ENCODE measurements at places on chromosomes 7 and 10.

DNA sequence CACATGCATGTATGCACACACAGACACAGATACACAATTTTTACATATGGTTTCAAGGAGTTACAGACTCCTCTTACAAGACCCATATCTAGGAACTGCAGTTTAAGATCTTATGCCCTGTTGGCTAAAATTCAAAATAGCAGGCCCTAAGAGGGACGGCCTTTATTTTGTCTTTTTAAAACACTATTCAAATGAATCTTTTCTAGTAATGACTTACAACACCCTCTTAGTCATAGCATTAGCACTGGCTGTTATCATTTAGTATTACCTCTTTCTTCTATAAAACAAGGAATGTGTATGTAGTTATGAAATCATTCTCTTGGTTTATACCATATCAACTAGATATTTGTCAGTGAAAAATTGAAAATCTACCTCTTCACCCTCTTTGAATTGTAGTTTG lies 15.3 kb downstream of the PAPSS2 start:
- DNase-seq, result no peak

- no peak for DNase-seq
These were observed 20.4 kb upstream of the HILPDA start for GRCh38 chr7:128435327-128435686.

- DNase-seq, result no peak
These were observed 53.9 kb upstream of the LYZL2 start for GRCh38 chr10:30683496-30683895.

DNA sequence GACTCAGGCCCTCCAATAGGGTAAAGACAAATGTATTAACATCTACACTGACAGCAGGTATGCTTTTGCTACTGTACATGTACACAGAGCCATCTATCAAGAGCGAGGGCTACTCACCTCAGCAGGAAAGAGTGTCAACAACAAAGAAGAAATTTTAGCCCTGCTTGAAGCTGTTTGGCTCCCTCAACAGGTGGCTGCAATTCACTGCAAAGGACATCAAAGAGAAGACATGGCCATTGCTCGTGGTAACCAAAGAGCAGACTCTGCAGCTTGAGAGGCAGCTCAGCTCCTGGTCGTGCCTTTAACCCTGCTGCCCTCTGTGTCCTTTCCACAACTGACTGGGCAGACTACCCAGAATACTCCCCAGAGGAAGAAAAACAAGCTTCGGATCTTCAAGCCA lies 5.1 kb downstream of the AKR1B15 start:
- no peak for DNase-seq

DNA sequence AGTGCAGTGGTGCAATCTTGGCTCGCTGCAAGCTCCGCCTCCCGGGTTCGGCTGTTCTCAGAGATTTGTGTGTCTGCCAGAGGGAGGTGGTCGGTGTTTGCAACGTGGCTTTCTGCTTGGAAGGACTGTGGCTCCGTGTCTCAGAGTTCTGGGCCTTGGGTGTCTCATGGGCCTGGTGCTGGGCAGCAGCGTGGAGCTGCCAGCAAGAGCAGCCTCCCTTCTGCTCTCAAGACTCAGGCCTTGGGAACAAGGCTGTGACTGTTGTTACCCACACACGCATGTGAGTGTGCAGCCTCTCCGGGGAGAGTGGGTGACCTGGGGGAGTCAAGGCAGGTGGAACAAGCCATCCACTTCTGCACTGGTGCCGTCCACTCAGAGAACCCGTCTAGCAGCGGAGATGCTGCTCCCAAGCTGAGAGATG lies 52.0 kb downstream of the VIPR2 start:
- no peak for DNase-seq

DNA sequence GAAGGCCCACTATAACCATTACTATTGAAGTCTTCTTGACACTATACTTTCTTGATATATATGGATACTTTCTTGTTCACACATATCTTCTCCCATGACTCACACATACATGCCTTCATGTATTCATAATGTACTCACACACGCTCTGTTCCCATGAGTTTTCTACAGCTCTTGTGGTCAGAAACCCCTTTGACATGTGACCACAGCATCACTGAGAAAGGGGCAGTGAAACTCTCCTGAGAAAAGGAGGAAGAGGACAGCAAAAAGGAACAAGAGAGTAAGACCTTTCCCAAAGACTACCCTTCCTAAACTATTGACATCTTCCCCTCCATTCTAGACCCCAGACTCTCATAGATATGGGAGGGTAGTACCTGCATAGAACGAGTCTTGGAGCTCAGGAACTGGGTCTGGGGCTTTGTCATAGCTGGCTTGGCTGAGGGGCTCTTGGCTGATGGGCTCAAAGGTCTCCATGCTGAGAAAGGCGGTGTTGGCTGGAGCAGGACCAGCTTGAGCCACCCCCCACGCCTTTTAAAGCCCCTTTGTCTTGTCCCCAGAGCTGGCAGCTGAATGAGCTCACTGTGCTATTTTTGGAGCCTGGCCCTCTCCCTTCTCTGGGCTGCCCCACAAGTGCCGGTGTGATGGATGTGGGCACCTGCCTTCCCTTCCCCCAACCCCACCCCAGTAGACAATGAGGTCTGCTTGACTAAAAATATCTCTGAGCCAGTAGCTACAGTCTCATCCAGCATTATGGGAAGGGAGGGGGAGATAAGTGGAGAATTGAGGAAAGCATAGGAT lies 5.1 kb downstream of the SYNPO2L start:
- DNase-seq, result no peak

DNA sequence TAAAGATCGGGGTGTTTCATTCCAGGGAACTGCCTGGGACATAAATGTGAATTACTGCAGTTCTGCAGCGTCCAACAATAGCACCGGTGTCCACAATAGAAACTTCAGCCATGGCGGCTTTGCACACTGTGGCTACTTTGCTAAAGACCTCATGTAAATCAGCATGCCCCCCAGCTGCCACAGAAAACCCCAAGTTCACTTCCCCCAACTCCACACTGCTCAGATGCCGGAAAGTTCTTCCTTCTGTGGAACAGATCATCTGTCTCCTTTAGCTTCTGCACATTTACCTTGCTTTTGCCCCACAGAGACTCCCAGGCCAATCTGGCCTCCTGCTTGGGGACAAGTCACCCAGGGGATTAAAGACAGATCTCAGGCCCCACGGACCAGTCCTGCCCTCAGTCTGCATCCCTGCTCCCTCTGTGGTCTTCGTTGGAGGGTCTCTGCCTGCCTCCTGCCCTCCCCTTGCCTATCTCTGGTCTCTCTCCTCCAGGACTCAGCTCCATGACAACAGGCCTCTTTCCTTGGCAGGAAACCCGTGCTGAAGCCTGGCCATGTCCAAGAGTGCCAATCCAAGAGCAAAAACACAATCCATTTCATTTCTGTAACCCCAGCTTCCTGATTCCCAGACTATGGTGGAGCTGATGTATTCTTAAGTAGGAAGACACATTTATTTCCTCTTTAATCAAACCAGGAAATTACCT lies 403.2 kb downstream of the RPS24 start:
- no peak for DNase-seq

- DNase-seq, result no peak
These were observed 336.2 kb downstream of the WDR11 start for GRCh38 chr10:121187391-121187790.

GRCh38 chr7:131336956-131337355 lies 9.3 kb downstream of the MKLN1 start:
- DNase-seq, result no peak

- DNase-seq, result no peak
These were observed 105.4 kb upstream of the BTBD16 start for GRCh38 chr10:122165484-122166276.

GRCh38 chr10:132749371-132749795 lies 36.6 kb downstream of the NKX6-2 start:
- no peak for DNase-seq

- no peak for DNase-seq
These were observed 190.5 kb upstream of the NRP1 start for GRCh38 chr10:33524966-33525365.

DNA sequence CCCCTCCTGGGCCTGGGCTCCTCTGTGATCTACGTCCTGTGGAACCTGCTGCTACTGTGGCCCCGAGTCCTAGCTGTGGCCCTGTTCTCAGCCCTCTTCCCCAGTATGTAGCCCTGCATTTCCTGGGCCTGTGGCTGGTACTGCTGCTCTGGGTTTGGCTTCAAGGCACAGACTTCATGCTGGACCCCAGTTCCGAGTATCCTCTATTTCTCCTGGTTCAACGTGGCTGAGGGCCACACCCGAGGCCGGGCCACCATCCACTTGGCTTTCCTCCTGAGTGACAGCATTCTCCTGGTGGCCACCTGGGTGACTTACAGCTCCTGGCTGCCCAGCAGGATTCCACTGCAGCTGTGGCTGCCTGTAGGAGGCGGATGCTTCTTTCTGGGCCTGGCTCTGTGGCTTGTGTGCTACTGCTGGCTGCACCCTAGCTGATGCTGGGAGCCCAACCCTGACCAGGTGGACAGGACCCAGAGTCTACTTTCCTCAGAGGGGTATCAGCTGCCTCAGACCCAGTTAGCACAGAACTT lies 37.8 kb upstream of the MMD2 start:
- no peak for DNase-seq

DNA sequence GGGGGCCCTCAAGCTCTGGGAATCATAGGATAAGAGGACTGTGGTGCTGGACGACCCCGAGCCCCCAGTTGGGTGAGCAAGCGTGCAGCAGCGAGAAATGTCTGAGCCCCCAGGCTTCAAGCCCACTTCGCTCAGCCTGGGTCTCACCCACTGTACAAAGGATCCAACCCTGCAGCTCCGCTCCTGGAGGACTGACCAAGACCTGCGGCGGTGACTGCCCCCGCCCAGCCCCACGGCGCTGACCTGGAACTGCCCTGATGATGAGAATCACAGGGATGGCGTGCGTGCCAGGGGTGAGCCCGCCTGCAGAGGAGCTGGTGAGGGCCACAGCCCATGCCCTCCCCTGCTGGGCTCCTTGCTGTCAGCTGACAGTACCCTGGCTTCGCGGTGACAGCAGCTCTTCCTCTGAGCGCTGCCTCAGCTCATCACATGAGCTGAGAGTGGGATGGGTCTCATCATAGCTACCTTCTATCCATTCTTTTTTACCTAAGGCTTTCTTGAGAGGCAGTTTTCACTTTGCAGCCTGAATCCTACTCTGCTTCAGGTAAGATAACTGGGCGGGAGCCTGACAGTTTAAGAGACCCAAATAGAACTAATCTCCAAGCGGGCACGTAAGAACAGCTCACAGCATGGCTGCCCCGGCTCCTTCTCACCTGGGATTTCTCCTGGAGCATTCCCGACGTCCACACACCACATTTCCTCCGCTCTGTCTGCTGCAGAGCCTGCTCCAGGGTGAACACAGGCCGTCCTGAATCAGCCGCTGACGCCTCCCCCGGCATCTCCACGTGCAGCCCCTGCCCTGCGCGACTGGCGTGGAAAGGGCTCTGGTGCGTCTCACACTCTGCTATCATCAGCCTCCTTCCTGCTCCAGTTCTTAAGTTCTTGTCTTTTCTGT lies 329.9 kb downstream of the PTPRN2 start:
- DNase-seq, result no peak

DNA sequence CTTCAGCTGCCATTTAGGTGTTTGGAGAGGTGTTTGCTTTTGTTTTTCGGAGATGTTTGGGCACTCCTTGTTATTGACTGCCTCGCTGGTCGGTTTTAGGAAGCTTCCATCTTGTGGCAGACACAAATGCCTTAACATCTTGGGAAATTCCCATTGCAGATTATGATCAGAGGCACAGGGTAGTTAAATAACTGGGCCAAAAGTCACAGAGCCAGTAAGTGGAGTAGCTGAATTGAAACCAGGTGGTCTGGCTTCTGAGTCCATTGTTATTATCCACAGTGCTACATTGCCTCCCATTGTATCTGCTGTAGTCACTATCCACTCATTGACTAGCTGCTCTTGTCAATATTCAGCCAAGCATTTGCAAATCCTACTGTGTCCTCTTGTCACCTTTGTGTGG lies 138.2 kb upstream of the PLPP4 start:
- no peak for DNase-seq

DNA sequence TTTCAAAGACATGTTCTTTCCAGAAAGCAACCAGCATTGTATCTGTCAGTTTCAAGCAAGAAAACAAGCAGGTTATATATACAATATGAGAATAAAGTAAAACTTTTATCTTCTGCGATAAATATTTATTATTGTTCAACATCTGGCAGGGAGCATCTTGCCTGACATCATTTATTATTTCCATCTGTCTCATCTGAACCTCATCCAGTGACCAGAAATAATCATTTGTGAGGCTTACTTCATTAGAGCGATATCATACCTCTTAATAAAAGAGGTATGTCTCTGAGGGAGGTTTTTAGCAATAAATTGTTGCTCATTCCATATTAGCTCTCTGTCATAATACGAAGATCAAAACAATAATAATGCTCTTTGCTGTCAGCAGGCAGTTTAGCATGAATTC lies 226.1 kb downstream of the CDC14C start:
- no peak for DNase-seq

DNA sequence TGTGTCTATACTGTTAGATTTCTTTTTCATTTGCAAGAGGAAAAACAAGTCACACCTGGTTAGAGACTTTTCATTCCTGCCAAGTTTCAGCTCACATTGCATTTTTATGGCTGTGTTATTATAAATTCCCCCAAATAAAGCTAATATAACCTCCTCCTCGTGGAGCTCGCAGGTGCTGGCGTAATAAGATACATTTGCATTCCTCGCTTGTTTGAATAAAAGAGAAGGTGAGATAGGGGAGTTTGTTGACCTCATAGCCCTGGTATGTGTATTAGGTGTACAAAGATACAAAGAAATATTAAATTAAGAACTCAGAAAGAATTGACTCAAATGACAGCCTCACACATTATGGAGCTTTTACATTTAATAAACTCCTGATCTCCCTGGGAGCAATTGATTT lies 257.7 kb upstream of the SP8 start:
- no peak for DNase-seq

DNA sequence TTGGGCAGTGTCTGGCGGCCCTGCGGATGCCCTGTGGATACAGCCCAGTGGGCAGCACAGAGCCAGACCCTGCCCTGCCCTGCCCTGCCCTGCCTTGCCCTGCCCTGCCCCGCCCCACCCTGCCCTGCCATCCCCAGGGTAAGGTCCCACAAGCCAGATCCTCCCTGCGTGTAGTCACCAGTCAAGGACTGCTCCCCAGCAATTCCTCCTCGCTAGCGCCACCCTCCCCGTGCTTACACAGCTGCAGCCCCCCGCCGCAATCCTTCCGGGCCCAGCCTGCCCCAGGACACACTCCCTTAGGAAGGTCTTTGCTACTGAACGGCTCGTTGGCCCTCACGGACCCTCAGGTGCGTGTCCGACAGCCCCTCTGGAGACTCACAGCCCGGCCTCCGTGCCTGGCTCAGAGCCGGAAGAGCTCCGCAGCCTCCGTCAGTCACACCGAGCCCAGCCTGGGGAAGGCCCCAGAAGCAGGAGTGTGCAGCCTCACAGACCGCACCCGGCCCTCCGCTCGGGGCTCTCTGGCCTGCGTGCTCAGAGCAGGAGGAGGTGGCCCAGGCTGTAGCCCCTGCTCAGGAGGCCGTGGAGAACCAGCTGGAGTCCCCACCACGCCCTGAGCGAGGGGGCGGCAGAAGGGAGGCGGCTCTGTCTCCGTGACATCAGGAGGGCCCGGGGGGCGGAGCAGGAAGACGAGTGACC lies 68.3 kb downstream of the PWWP2B start:
- no peak for DNase-seq

Measured in stimulated activated CD4-positive, alpha-beta T cell treated with anti-CD3 and anti-CD28 coated beads, Interleukin-15, amount 100 ng/mL, for 1 hour (primary cell).